ENCODE measurements at places on chromosomes 12 and 14. TPM values are rescaled to one million over a fixed set of nuclear protein-coding genes. Genes with fewer than 3 reads are reported as not detected.

Gene AMN1
- total RNA-seq, result 6.5 TPM

Gene FOXM1
- total RNA-seq, result 0.67 TPM

- no peak for DNase-seq
Observed at GRCh38 chr12:93136253-93137055, 207.4 kb upstream of the EEA1 start.

GRCh38 chr14:74946659-74947281 is 8.6 kb downstream of the PGF start:
- no peak for DNase-seq

- DNase-seq, result no peak
Observed at GRCh38 chr12:120833849-120834248, 70.3 kb downstream of the SPPL3 start.

Gene VWF
- total RNA-seq, result 54.3 TPM

All from thyroid gland (tissue), 4 donors.